Activated CD4-positive, alpha-beta T cell treated with anti-CD3 and anti-CD28 coated beads, Interleukin-2, amount 10 ng/mL, durations not matched to agents 24 days and 14 days (primary cell): ENCODE measurements at places on chromosomes 6 and 20. TPM values are rescaled to one million over a fixed set of nuclear protein-coding genes. Genes with fewer than 3 reads are reported as not detected.

The ANKRD6 gene
- 2.4 and 2.8 TPM in 2 replicates for total RNA-seq

The NOL4L gene
- 13.0 and 18.0 TPM in 2 replicates for total RNA-seq

GRCh38 chr6:28530777-28531176 lies 5.1 kb downstream of the GPX5 start:
- no peak for DNase-seq

GRCh38 chr6:116090251-116090650 lies 10.4 kb upstream of the NT5DC1 start:
- DNase-seq, result peak; percentile 56

The DNMT3B gene
- total RNA-seq, result 1.1 and 1.3 TPM in 2 replicates

- DNase-seq, result no peak
These were observed 824.8 kb upstream of the FLRT3 start for GRCh38 chr20:15162079-15162647.

DNA sequence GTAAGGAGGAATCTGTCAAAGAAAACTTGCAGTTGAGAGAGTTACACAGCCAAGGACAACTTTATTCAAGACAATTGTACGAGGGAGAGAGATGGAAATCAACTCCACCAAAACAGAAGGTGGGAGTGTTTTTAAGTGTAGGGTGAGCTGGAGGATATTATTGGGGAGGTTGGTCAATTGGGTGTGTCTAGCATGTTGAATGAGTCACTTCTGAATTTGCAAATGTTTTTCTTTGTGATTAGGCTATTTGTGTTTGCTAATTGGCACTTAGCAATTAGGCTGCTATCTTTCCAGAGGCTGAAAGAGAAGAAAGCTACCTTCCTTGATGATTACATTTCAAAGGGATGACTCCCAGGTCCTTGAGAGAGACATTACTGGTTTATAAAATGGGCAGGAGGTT lies 441.1 kb downstream of the MEI4 start:
- no peak for DNase-seq

The RNF182 gene
- total RNA-seq, result not detected in 2 replicates

DNA sequence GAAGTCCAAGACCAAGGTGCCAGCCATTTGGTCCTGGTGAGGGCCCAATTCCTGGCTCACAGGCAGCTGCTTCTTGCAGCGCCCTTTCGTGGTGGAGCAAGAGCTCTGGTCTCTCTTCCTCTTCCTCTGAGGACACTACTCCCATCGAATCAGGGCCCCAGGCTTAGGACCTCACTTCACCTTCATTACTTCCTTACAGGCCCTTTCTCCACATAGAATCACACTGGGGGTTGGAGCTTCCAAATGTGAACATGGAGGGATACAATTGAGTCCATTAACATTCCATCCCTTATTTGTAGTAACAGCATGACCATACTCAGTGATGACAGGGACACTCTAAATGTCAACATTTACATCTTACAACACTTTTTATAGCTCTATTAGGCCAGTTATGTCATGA lies 2.3 kb downstream of the RAMACL start:
- no peak for DNase-seq

The SIGLEC1 gene
- not detected in 2 replicates for total RNA-seq

GRCh38 chr6:38179794-38180430 lies 360.4 kb downstream of the ZFAND3 start:
- no peak for DNase-seq

GRCh38 chr6:111978532-111979149 lies 75.3 kb upstream of the CCN6 start:
- DNase-seq, result no peak

DNA sequence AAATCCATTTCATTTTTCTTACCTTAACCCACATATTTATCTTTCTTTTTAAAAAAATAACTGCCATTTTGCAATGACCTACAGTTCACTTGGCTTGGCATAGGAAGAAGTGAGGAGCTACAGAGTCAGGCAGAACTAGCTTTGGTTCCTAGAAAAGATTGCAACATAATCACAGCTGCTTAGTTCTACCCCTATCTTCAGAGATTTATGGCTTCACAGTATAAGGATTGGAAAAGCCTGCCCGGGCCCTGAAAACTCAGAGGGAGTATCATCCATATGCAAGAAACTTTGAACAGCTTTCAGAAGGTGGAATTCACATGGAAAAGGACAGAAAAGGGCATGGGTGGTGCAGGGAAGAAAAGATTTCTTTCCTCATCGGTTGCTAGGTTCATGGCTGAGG lies 774.3 kb upstream of the CHD6 start:
- no peak for DNase-seq

DNA sequence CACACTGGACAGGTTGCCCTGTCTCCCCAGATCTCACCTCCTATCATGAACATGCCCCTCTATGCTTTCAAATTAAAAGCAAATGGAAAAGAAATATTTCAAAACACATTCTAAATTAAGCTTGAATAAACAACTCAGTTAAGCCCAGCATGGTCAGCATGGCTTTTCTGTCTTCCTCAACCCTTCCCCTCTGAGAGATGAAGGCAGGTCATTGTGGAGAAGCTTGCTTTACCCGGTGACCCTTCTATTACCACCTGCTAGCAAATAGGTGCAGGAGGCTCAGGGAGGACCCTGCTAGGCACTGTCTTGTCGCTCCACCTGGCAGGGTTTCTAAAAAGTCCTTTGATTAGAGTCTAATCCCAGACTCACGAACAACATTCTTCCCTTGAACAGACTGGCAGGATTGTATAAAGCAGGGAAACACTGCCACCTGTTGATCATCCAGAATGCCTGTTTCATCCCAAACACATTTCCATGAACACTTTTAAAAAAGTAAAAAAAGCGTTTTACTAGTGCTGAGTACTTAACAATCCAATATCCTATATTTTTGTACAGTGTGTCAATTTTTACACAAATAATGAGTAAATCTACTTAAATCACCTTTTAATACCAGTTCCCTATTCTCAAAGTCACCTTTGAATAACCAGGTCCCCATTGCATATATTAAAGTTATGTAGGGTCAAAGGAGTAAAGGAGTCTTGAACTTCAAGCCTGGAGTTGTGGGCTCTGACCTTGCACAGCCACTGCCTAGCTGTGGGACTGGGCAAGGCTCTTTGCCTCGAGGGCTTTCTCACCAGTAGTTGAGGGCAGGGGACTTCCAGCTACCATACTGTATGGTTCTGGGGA lies 75.5 kb downstream of the GPR6 start:
- DNase-seq, result peak; percentile 65

- no peak for DNase-seq
These were observed 13.8 kb downstream of the TFAP2A start for GRCh38 chr6:10401004-10401536.
